ENCODE measurements at places on chromosomes 1 and 21. TPM values are rescaled to one million over a fixed set of nuclear protein-coding genes. Genes with fewer than 3 reads are reported as not detected.

GRCh38 chr1:182910143-182910542 lies 42.8 kb downstream of the SHCBP1L start:
- no peaks in the 10 kb centered on the region for H3K36me3 ChIP-seq
- DNase-seq: no peak
- H3K27ac ChIP-seq: no peak overlapping the region
- H3K4me1 ChIP-seq: no peaks in the 10 kb centered on the region

The OR6K3 gene
- total RNA-seq: 0.21 TPM

DNA sequence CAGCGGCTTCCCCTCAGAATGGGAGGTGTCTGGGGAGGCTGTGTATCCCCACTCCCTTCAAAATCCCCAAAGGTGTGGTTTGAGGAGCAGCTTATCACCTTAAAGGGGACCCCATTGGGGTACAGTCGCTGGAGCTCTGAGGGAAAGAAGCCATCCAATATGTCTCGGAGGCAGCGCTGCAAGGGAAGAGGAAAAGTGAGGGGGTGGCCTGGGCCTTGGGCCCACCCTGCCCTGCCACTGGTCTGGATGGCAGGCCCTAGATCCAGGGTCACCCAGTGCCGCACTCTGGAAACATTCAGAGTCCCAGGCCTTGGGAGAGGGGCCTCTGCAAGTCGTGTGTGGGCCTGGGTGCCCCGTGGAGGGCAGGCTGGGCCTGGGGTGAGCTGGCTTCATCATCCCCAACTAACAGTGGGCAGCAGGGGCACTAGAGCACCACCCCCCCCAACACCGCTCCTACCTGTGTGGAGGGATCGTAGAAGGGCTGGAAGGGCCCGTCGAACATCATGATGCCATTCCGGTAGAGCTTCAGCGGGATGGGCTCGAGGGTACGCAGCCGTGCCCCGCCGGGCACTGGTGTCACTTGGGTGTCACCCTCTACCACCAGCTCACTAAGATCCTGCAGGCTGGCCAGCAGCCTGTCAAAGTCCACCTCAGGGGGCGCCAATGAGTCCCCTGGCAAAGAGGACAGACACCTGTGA lies 5.6 kb downstream of the SH3BGRL3 start:
- H3K27me3 ChIP-seq: no peaks in the 10 kb centered on the region
- no peak for DNase-seq
- peaks cover 36% of the 10 kb centered on the region for H3K36me3 ChIP-seq
- no peak overlapping the region for H3K27ac ChIP-seq
- H3K4me1 ChIP-seq: peaks cover 14% of the 10 kb centered on the region
- H3K4me3 ChIP-seq: no peak overlapping the region

GRCh38 chr1:235571482-235571881 lies 67.2 kb upstream of the B3GALNT2 start:
- no peak overlapping the region for H3K4me3 ChIP-seq
- H3K27me3 ChIP-seq: no peaks in the 10 kb centered on the region

DNA sequence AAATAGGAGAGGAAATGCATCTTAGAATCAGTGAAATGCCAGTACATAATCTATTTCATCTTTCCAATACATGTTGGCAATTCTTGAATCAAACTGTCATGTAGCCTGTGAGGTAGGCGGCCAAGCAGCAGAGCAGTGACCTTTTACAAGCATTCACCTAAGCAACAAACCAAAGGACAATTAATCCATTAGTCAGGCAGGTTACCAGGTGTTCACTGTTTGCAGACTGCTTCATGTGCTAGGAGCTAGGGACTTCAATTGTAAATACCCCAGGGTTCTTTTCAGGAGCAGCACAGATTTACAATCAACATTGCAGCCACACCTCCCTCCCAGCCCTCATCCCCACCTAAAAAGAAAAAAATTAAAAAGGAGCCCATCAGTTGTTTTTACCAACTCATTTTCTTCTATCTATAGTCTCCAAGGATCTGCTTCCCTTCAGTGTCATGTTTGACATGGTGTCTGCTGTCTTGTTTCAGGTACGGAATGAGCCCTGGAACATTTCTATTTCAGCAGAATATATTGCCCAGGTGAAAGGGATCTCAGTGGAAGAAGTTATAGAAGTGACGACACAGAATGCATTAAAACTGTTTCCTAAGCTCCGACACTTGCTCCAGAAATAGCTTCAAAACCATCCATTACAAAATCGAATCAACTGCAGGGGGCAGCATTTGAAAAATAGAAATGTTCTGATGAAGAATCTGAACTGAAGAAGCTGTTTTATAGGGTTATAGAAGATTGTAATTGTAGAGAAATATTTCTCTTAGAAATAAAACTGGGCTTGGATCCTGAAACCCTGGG lies 23.0 kb downstream of the TATDN3 start:
- DNase-seq: peak; percentile 32
- H3K27me3 ChIP-seq: no peaks in the 10 kb centered on the region
- H3K4me3 ChIP-seq: no peak overlapping the region
- peaks cover 12% of the 10 kb centered on the region for H3K36me3 ChIP-seq
- peaks cover 11% of the 10 kb centered on the region for H3K4me1 ChIP-seq

GRCh38 chr1:74712881-74713280 lies 20.0 kb downstream of the CRYZ start:
- no peaks in the 10 kb centered on the region for H3K36me3 ChIP-seq
- no peak for DNase-seq
- H3K27ac ChIP-seq: no peak overlapping the region
- no peaks in the 10 kb centered on the region for H3K27me3 ChIP-seq
- no peaks in the 10 kb centered on the region for H3K4me1 ChIP-seq
- H3K4me3 ChIP-seq: no peak overlapping the region

The HRNR gene
- not detected for total RNA-seq

DNA sequence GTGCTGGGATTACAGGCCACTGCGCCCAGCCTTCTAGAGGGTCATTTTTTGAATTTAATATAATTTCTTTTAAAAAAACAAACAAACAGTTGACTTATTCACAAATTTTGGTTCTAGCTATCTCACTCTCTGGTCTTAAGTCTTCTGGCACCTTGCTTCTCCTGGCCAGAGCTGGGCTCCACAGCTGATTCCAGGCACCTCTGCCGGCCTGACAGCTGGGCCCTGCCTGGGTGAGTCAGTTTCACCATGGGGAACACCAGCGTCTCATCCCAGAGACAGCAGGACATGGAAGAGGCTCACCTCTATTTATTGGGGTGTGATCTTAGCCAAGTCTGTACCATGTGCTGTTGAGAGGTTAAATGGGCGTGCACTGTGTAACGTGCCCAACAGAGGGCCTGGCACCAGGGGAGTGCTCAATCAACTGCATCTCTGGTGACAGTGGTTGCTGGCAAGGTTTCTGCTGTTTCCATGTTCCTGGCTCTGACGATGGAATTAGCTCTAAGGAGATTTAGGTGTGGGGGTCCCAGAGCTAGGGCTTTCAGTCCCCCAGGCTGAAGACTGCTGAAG lies 956 bp downstream of the CPLANE2 start:
- peaks cover 3% of the 10 kb centered on the region for H3K36me3 ChIP-seq
- no peaks in the 10 kb centered on the region for H3K27me3 ChIP-seq
- peak overlapping the region; percentile 70 for H3K4me3 ChIP-seq
- no peak for DNase-seq
- peak overlapping the region; percentile 86 for H3K27ac ChIP-seq

DNA sequence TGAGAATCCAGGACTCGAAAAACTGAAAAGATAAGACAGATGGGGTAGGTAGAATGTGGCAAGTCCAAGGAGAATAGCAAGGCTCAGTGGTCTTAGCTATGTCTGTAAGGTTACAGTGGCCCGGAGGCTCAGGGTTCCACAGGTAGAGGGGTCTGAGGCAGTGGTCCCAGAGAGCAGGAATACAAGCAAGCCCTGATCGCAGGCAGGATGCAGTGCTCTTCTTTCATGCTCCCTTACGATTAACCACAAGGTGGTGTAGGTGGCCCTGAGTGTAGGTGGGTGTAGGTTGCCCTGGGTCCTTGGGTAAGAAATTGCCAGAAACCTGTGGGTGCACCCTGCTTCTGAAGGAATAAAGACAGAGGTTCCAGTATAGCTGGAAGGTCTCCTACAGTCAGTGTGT lies 99.1 kb upstream of the RAB3GAP2 start:
- no peaks in the 10 kb centered on the region for H3K4me1 ChIP-seq
- no peak overlapping the region for H3K27ac ChIP-seq
- DNase-seq: no peak
- no peaks in the 10 kb centered on the region for H3K36me3 ChIP-seq
- no peaks in the 10 kb centered on the region for H3K27me3 ChIP-seq

The CD52 gene
- total RNA-seq: 170 TPM

DNA sequence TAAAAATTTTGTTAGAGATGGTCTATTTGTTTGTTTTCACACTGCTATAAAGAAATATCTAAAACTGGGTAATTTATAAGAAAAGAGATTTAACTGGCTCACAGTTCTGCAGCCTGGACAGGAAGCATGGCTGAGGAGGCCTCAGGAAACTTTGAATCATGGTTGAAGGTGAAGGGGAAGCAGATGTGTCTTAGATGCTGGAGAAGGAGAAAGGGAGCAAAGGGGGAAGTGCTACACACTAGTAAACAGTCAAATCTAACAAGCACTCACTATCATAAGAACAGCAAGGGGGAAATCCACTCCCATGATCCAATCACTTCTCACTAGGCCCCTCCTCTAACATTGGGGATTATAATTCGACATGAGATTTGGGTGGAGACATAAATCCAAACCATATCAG lies 76.8 kb upstream of the COL24A1 start:
- H3K4me3 ChIP-seq: no peak overlapping the region
- no peaks in the 10 kb centered on the region for H3K36me3 ChIP-seq
- no peak for DNase-seq
- no peak overlapping the region for H3K27ac ChIP-seq
- H3K4me1 ChIP-seq: no peaks in the 10 kb centered on the region

DNA sequence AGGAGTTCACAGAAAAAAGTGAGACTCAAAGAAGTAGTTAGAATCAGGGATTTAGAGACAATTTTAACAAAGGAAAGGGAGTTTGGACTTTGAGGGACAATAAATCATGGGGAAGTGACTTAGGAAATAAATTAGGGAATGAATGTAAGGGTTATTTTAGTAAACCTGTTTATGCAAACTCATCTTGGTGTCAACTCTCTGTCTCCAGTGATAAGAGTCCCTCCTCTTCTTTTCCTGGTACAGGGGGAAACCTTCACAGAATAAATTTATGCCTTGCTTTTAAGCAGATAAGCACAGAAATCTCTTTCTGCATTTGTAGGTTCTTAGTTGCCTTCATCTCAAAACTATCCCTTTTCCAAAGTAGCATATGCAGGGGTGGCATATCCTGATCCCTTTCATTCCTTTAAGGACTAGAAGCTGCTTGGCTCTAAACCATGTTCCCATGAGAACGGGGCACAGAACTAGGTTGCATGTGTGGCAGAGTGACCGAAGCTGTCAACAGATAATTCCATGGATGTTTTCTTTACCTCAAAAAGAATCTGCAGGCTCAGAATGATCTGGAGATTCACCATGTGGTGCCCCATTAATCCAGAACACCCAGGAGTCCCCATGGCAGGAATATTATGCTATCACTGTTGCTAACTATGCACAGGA lies 155.4 kb downstream of the ZNF648 start:
- no peak overlapping the region for H3K27ac ChIP-seq
- H3K4me3 ChIP-seq: no peak overlapping the region
- DNase-seq: no peak

The SPRR2A gene
- not detected for total RNA-seq

- no peaks in the 10 kb centered on the region for H3K27me3 ChIP-seq
- peaks cover 9% of the 10 kb centered on the region for H3K4me1 ChIP-seq
- H3K36me3 ChIP-seq: no peaks in the 10 kb centered on the region
These were observed 9.9 kb upstream of the C1orf141 start for GRCh38 chr1:67144696-67145095.

All from left lung (tissue), 14 donors.